Iris pigment epithelial cell (primary cell): ENCODE measurements at places on chromosomes 3 and 15.

GRCh38 chr3:127152684-127153505 is 40.0 kb upstream of the PRR23E start:
- no peak for DNase-seq

DNA sequence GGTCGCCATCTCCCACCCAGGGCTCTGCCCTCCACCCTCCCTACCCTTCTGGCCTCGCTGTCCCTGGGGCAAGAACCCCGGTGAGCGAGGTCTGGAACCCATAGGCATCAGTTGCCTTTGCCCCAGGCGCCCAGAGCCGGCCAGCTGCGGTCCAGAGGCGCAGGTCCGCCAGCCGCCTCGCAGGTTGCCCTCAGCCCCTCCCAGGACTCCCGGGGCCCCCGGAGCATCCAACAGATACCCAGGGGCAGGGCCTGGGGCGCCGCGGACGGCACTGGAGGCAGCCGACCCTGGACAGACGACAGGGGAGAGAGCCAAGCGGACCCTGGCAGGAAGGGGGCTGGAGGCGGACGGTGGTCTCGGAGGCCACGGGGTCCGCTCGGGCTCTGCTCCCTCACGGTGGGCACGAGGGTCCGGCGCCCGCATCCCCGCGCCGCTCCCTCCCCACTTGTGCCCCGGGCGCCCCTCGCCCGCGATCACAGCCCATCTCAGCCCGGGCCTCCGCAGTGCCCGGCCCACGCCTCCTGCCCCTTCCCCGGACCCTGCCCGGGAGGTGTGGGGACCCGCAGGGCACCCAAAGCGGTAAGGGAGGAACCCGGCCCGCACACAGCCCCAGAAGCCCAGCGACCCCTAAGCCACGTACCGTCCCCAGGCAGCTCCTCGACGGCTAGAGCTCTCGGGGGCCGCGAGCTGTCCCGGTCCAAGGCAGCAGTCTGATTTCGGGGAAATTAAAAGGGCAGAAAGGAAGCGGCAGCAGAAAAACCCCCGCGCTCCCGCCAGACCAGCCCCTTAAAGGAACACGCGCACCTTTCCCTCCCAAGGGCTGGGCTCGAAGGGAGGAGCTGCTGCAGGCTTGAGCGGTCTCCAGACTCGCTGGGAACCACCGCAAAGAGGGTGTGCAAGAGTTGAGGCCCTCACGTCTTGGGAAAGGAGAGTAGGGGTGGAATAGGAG is at the start of gene HAPLN3:
Gene HAPLN3 (minus strand): TSS at position 726 of the 949 bp plus-strand sequence. CDS start 8,246 bp downstream, outside the sequence.
- peak; percentile 50 for DNase-seq

GRCh38 chr3:161244538-161244937 is 23.4 kb downstream of the NMD3 start:
- no peak for DNase-seq

DNA sequence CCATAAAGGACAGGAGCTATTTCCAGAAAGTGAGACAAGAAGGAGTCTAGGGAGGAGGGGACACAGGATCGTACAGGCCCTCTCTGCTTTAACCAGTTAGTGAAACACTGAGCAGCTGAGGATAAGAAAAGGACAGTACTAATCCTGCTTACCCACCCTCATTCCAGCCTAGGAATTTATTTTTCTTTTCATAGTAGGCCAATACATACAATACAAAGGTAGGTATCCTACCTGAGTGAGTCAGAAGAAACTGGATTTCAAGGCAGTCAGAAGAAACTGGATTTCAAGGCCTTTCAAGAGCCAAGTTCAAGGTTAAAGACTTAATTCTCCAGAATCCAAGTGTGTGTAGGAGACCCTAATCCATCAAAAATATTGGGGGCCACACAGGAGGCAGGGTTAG is 65.3 kb downstream of the EOMES start:
- no peak for DNase-seq

DNA sequence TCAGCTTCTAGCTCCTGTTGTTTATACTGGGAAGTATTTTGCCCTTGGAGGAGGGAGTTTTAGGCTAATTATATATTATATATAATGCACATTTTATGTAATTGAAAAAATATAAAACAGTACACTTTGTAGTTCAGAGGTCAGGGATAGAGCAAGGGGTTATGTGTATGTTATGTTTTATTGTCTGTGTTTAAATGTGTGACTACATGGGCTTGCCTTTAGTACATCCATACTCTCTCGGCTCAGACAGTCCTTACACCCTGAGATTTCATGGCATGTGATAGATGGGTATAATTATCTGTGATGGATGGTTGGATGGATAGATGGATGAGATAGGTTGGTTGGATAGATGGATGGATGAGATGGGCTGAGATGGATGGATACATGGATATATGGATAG is 17.4 kb upstream of the ST3GAL6 start:
- DNase-seq = no peak

DNA sequence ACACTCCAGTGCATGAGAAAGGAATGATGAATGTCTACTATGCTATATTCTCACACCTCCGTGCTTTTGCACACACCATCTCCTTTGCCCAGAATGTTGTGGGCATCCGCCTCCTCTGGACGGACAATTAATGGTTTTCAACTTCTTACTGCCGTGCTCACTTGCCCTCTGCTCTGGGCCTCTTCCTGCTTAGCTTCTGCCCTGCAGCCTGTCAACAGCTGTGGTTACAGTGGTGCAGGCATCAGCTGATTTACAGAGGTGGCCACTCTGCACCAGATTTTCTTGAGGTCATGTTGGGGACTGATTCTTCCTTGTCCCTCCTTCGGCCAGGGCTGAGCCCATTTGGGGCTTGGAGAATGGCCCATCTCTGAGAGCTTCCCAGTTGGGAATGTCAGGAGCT is 56.5 kb upstream of the TMEM115 start:
- DNase-seq = no peak
